ENCODE measurements at places on chromosomes 5 and 9.

DNA sequence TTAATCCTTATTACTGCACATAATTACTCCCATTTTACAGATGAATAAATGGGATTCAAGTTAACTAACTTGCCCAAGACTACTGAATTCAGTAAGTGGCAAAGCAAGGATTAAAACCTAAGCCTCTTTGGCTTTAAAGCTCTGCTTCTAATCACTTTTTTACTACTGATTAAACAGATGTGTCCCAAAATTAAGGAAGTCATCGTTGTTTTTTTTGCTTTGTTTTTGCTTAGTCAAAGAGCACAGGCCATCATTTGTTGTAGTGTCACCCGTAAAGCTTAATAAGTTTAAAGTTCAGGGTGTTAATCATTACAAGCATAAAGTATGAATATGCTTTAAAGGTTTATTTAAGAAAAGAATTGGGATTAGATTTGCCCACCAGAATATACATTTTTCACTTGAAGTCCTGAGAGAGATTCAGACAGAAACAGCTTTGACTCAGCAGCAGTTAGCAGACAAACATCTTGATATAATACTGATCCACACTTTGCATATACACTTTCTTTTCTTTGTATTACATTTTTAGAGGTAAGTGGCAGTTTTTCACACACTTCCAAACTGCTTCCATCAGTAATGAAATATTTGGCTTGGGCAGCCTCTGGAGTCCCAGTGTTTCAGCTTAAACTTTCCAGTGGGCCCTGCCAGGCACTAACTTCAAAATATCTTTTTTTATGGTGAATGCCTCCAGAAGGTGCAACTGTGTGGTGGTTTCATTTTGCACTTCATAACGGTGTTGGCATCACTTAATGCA lies 52.7 kb downstream of the PIK3R1 start:
- no peak for DNase-seq

GRCh38 chr5:17794201-17794600 lies 159.9 kb downstream of the TAF11L14 start:
- DNase-seq = no peak

GRCh38 chr5:38585816-38586215 lies 29.4 kb upstream of the LIFR start:
- DNase-seq = no peak

- DNase-seq = no peak
Observed at GRCh38 chr9:93953496-93954433, 1.4 kb downstream of the BARX1 start.

- no peak for DNase-seq
Observed at GRCh38 chr5:147930769-147931168, 24.4 kb upstream of the C5orf46 start.

GRCh38 chr9:75941577-75942311 lies 51.3 kb downstream of the PCSK5 start:
- DNase-seq = no peak

- DNase-seq = no peak
Observed at GRCh38 chr9:92774274-92774673, 9.6 kb upstream of the BICD2 start.

- no peak for DNase-seq
Observed at GRCh38 chr5:53674121-53674520, 113.7 kb downstream of the NDUFS4 start.

- no peak for DNase-seq
Observed at GRCh38 chr9:113266174-113266573, 9.2 kb downstream of the CDC26 start.

- no peak for DNase-seq
Observed at GRCh38 chr5:95739857-95740256, 8.7 kb downstream of the RHOBTB3 start.

- DNase-seq = no peak
Observed at GRCh38 chr9:80899208-80899607, 790.1 kb downstream of the TLE1 start.

DNA sequence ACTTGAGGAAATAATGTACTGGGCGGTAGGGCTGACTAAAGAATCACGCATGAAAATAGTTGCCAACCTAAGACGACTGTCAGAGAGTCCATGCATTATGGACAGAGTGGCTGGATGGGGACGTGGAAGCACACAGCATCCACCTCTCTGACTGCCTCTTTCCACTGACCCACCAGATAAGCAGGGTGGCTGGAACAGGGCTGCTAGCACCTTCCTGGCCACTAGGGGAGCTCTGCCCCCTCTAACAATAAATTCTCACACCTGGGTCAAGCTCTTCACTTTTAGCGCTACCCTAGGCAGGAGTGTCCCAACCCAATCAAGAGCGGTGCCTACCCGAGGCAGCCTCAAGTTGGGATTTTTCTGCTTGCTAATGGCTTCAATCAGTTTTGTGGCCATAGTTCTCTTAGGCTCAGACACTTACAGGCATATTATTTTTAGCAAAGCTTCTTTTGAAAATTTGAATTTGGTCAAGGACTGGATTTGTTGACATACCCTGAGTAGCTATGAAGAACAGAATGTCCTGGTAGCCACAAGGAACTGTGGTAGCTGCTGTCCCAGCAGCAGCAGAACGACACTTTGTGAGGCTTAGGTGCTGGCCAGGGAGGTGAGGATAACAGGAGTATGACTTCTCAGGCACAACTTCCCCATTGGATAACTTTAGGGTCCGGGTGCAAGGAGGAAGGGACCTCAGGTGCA lies 6.9 kb upstream of the TPM2 start:
- DNase-seq = peak; percentile 24

- no peak for DNase-seq
Observed at GRCh38 chr5:138541511-138542179, 1.4 kb downstream of the ETF1 start.

DNA sequence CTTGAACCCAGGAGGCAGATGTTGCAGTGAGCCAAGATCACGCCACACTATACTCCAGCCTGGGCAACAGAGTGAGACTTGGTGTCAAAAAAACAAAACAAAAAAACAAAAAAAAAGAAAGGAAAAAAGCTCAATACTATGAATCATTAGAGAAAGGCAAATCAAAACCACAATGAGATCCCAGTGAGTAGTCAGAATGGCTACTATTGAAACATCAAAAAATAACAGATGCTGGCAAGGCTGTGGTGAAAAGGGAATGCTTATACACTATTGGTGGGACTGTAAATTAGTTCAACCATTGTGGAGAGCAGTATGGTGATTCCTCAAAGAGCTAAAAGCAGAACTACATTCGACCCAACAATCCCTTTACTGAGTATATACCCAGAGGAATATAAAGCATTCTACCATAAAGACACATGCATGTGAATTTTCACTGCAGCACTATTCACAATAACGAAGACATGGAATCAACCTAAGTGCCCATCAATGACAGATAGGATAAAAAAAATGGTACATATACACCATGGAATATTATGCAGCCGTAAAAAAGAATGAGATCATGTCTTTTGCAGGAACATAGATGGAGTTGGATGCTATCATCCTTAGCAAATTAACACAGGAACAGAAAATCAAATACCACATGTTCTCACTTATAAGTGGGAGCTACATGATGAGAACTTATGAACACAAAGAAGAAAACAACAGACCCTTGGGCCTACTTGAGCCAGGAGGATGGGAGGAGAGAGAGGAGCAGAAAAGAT lies 81.9 kb upstream of the ARRDC3 start:
- no peak for DNase-seq

GRCh38 chr5:141084487-141084989 lies 9.9 kb upstream of the PCDHB2 start:
- DNase-seq = no peak

DNA sequence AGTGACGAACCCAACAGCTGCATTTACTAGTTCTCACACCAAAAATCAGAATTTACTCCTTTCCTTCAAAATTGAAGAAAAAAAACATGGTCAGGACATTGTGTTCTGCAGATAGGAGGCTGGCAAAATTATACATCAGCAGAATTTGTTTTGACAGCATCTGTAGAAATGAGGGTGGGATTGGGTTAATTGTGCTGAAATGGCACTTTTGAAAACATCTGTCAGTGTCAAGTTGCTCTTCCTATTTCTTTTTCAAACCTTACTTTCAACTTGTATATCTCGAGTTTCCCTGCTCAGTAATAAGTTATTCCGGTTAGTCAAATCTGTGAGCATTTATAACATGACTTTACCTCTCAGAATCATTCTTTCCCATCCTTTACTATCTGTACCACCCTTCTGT lies 19.8 kb downstream of the WDR36 start:
- no peak for DNase-seq

GRCh38 chr5:88238732-88239131 lies 29.9 kb downstream of the TMEM161B start:
- DNase-seq = no peak

- DNase-seq = no peak
Observed at GRCh38 chr5:52999344-52999949, 10.3 kb downstream of the ITGA2 start.

- DNase-seq = no peak
Observed at GRCh38 chr9:115115117-115115880, 2.7 kb downstream of the TNC start.

Data from stimulated activated CD8-positive, alpha-beta memory T cell treated with anti-CD3 and anti-CD28 coated beads, Interleukin-4, amount 100 ng/mL, for 4 hours (primary cell).